ENCODE measurements at places on chromosomes 5 and 9.

GRCh38 chr5:59829922-59830321 is 63.6 kb downstream of the PDE4D start:
- DNase-seq = no peak

DNA sequence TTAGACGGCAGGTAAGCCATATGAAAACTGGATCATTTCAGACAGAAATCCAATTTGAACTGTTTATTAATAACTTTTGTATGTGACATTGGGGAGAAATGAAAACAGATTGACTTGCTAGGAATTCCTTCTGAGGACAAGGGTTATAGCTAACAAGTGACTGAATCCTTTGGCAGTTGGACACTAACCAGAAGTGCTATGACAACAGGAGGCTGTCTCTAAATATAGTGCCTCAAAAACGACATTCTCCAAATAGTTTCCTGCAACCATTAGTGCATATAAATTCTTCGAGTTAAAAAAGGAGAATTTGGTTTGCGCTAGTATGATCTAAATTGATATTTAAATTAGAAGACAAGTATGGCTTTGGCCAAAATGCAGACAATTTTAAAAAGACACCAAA is 338.6 kb downstream of the PTPRD start:
- no peak for DNase-seq

GRCh38 chr5:61706751-61707150 is 374.7 kb downstream of the ZSWIM6 start:
- DNase-seq = no peak

DNA sequence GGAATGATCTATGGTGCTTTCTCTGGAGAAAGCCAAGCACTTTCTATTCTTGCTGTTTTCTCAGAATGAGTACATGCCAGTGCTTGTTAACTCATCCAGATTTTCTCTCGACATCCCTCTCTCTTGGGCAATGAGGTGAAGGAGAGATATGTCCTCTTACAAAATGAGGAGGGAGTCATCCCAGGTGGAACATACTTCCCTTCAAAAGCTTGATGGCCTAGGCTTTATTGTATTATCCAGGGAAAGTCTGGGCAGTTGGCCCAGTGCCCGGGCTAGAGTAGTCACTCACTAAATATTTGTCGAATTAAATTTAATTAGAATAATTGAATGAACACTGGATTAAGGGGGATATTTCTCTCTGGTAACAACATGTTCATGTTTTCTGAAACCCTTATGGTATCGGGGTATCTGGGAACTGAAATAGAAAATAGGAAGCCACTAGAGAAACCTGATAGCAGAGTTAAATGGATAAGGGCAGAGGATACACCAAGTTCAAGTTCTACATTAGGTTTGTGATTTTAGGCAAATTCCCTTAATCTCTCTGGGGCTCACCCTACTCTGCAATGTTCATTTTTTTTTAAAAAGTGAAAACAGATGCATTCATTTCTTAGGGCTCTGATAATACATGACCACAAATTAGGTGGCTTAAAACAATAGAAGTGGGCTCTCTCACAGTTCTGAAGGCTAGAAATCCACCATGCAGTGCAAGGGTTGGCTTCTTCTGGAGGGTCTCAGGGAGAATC is 99.6 kb downstream of the LIFR start:
- no peak for DNase-seq

DNA sequence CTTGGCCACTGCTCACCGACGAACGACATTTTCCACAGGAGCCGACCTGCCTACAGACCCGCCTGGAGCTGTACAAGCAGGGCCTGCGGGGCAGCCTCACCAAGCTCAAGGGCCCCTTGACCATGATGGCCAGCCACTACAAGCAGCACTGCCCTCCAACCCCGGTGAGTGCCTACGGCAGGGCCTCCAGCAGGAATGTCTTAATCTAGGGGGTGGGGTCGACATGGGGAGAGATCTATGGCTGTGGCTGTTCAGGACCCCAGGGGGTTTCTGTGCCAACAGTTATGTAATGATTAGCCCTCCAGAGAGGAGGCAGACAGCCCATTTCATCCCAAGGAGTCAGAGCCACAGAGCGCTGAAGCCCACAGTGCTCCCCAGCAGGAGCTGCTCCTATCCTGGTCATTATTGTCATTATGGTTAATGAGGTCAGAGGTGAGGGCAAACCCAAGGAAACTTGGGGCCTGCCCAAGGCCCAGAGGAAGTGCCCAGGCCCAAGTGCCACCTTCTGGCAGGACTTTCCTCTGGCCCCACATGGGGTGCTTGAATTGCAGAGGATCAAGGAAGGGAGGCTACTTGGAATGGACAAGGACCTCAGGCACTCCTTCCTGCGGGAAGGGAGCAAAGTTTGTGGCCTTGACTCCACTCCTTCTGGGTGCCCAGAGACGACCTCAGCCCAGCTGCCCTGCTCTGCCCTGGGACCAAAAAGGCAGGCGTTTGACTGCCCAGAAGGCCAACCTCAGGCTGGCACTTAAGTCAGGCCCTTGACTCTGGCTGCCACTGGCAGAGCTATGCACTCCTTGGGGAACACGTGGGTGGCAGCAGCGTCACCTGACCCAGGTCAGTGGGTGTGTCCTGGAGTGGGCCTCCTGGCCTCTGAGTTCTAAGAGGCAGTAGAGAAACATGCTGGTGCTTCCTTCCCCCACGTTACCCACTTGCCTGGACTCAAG is 1.5 kb downstream of the CSF2 start:
- no peak for DNase-seq

DNA sequence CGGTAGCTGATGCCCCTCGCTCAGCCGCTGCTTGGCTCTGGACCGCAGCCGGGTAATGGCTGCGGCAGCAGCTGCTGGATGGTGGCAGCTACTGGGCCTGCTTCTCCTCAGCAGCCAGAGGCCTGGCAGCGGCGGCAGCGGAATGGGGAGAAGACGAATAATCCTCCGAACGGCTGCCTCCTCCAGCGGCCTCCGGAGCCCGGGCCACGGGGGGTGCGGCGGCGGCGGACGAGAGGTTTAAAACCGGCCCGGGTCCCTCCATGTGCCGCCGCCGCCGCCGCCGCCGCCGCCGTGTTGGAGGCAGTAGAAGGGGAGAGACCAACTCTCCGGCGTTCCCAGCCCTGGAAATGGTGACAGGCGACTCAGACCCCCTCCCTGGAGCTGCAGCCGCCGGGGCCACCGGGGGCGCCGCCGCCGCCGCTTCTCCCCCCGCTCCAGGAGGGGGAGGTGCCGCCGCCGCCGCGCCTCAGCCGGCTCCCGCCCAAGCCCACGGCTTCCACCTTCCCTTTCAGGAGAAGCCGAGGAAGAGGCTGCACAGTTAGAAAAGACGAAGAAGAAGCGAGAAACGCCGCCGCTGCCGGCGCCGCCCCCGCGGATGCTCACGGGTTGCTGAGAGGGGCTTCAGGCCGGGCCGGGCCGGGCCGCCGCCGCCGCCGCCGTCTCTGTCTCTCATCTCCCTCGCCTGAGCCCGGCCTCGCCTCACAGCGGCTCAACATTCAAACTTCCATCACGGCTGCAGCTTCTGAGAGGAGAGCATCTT is 118.4 kb upstream of the PRSS3 start:
- DNase-seq = no peak

- no peak for DNase-seq
Measured at GRCh38 chr5:81213070-81213469, 20.1 kb upstream of the CKMT2 start.

DNA sequence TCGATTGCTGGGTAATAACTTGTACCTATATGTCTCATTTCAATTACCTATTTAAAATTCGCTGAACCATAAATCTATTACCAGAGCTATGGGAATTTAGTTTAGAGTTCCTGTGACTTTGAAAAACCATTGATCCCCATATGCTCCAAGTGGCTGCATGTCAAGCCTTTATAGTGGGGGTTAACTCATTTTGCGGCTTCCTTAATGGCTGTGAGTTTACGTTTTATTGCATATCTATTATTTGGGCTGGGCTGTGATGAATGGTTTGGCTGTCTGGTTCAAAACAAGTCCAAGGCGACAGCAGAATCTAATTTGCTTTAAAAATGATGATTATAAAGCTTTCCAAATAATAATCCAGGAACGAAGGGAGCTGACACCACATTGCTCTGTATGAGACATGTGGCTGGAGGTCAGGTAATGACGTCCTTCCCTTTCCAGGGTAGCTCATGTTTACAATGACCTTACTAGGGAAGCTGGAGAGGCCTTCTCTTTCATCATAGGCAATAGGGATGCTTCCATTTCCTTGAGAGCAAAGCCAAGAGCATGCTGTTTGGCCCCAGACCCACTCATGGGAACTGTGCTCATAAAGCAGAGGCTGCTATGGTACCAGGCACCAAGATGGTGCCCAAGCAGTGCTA is 258.3 kb downstream of the HSPA4 start:
- no peak for DNase-seq

DNA sequence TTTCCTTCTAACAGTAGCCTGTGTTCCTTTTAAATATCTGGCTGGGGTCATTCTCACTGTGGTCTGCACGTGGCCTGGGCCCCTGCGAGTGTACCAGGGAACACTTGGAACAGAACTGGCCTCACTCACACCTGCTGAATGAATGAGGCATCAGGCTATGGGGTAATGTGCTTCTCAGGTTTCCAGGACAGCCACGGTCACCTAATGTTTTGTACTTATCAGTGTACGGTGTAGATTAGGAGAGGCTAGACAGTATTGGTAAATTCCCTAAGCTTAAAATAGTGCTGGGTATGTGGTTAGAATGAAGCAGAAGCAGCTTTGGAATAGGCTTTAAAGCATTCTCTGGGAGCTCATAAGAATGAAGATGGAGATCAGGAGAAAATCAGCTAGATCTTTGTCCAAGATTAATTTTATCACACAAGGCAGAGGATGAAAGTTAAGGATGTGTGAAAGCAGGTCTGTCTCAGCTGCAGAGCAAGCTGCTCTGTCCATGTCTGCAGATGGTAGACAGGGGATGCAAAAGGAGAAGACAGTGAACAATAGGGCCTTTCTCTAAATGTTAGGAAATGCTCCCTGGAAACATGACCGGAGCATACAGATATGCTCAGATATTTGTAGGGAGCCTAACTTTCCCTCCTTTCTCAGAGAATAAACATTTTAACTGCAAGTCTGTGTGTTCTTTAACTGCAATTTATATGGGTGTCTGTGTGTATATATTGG is 267.5 kb downstream of the NR3C1 start:
- no peak for DNase-seq

- DNase-seq = no peak
Measured at GRCh38 chr9:91119679-91120078, 242.0 kb downstream of the AUH start.

GRCh38 chr9:20479419-20480155 is 142.7 kb downstream of the MLLT3 start:
- no peak for DNase-seq

- no peak for DNase-seq
Measured at GRCh38 chr9:76049341-76049740, 158.9 kb downstream of the PCSK5 start.

All from MV-4-11 (cell line).